ENCODE measurements at places on chromosomes 6 and 20.

GRCh38 chr6:13203145-13203544 lies 125.2 kb downstream of the TBC1D7 start:
- H3K36me3 ChIP-seq = no peaks in the 10 kb centered on the region
- H3K4me3 ChIP-seq = no peak overlapping the region
- no peak overlapping the region for H3K27ac ChIP-seq
- H3K4me1 ChIP-seq = no peaks in the 10 kb centered on the region
- DNase-seq = no peak
- H3K27me3 ChIP-seq = no peaks in the 10 kb centered on the region

DNA sequence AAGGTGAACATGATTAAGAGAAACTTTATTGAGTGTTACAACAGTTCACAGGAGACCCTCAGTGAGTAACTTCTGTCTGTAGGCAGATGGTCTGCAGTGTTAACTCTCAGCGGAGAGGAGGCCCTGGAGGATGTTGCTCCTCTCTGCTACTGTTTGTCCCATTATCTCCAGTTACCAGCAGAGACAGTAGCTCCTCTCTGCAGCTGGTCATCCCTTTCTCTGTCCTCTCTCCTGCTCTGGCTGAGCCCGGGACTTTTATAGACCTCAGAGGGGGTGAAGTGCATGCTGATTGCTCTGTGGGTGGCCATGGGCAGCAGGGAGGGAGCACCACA lies 5.7 kb downstream of the GTSF1L start:
- peaks cover 46% of the 10 kb centered on the region for H3K4me1 ChIP-seq
- no peaks in the 10 kb centered on the region for H3K36me3 ChIP-seq
- no peaks in the 10 kb centered on the region for H3K27me3 ChIP-seq
- H3K27ac ChIP-seq = no peak overlapping the region
- H3K4me3 ChIP-seq = no peak overlapping the region
- DNase-seq = no peak

- H3K27ac ChIP-seq = no peak overlapping the region
- no peaks in the 10 kb centered on the region for H3K4me1 ChIP-seq
- no peaks in the 10 kb centered on the region for H3K36me3 ChIP-seq
- no peaks in the 10 kb centered on the region for H3K27me3 ChIP-seq
- no peak overlapping the region for H3K4me3 ChIP-seq
- no peak for DNase-seq
Observed at GRCh38 chr6:14596410-14596809, 478.8 kb downstream of the CD83 start.

DNA sequence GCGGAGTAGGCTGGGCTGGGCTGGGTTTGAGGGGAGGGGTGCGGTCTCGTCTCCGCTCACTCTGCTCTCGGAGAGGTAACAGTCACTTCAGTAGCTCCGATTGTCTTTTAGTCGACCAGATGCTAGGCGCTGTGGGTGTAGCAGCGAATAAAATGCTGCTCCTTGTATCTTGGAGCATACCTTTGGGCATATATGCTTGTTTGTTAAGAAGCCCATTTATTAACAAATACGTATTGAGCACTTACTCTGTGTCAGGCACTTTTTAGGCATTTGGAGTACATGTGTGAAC lies 545 bp downstream of the ACTR5 start:
- H3K36me3 ChIP-seq = peaks cover 8% of the 10 kb centered on the region
- H3K4me1 ChIP-seq = peaks cover 19% of the 10 kb centered on the region
- H3K27me3 ChIP-seq = peaks cover 3% of the 10 kb centered on the region
- H3K4me3 ChIP-seq = peak overlapping the region; percentile 81
- H3K27ac ChIP-seq = peak overlapping the region; percentile 84

- peak; percentile 34 for DNase-seq
- peak overlapping the region; percentile 60 for H3K4me3 ChIP-seq
- peak overlapping the region; percentile 96 for H3K27ac ChIP-seq
- H3K36me3 ChIP-seq = no peaks in the 10 kb centered on the region
- H3K27me3 ChIP-seq = no peaks in the 10 kb centered on the region
Observed at GRCh38 chr6:47478233-47479139, 897 bp downstream of the CD2AP start.

- no peak overlapping the region for H3K27ac ChIP-seq
- no peaks in the 10 kb centered on the region for H3K36me3 ChIP-seq
- no peak for DNase-seq
- H3K4me1 ChIP-seq = peaks cover under 1% of the 10 kb centered on the region
- H3K27me3 ChIP-seq = no peaks in the 10 kb centered on the region
Observed at GRCh38 chr6:134183844-134184243, 131.4 kb upstream of the SLC2A12 start.

DNA sequence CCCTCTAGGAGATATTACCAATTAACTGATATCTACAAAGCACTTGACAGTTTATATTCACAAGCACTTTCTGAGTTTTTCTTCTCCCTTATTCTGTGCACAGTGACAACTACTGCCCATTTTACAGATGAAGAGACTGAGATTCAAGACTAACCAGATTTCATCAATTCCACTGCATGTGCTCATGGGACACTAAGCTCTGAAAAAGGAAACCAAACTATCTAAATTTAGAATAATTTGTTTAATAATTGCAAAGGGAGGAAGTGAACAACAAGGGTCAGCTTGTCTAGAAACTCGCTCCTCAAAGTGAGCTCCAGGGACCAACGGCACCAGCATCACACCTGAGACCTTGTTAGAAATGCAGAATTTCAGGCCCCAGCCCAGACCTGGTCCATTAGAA lies 50.8 kb upstream of the MYLIP start:
- H3K27ac ChIP-seq = no peak overlapping the region
- no peak for DNase-seq
- H3K4me3 ChIP-seq = no peak overlapping the region
- H3K4me1 ChIP-seq = no peaks in the 10 kb centered on the region
- H3K36me3 ChIP-seq = no peaks in the 10 kb centered on the region

DNA sequence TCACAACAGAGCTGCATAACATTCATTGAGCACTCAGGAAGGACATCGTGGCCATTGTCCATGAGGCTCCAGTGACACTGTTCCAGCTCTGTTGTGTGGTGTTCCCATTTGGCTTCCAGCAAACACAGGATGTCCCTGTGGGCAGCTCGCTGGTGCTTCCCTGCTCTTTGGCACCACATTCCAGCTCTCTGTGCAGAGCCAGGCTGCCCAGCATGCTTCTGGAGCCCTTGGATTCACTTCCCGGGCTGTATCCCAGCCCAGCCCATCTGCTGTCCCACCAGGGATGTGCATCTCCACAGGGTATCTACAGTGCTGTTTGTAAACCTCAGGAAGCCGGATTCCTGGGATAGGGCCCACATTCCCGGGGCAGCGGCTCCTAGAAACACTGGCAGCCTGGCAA lies 57.2 kb downstream of the CTCFL start:
- no peak overlapping the region for H3K27ac ChIP-seq
- no peak for DNase-seq
- H3K36me3 ChIP-seq = no peaks in the 10 kb centered on the region
- no peaks in the 10 kb centered on the region for H3K27me3 ChIP-seq

DNA sequence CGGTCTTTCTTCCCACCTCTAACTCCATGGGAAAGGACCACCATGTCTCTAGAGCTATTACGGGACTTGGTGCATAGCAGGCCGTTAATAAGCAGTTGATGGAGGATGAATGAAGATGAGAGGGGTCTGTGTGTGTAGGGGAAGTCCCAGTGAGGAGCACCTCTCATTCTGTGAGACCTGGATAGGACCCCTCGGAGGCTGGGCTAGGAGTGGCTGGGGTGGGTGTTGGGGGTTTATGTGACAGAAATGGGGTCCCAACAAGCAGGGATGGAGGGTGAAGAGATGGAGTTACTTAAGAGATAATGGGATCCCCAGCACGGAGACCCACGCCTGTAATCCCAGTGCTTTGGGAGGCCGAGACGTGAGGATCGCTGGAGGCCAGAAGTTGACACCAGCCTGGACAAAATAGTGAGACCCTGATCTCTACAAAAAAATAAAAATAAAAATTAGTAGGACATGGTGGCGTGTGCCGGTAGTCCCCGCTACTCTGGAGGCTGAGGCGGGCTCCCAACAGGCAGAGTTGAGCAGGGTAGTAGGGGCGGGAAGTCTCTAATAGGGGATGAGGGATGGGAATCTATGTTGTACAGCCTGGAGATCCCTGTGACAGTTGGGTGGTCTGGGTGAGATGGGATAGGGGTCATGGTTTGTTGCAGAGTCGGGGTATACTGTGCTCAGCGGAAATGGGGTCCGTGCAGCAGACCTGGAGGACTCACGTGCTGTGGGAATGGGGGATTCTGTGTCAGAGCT lies 677 bp upstream of the ZNF341 start:
- H3K36me3 ChIP-seq = no peaks in the 10 kb centered on the region
- H3K27ac ChIP-seq = peak overlapping the region; percentile 60
- DNase-seq = no peak
- H3K4me1 ChIP-seq = peaks cover 16% of the 10 kb centered on the region
- peak overlapping the region; percentile 60 for H3K4me3 ChIP-seq

DNA sequence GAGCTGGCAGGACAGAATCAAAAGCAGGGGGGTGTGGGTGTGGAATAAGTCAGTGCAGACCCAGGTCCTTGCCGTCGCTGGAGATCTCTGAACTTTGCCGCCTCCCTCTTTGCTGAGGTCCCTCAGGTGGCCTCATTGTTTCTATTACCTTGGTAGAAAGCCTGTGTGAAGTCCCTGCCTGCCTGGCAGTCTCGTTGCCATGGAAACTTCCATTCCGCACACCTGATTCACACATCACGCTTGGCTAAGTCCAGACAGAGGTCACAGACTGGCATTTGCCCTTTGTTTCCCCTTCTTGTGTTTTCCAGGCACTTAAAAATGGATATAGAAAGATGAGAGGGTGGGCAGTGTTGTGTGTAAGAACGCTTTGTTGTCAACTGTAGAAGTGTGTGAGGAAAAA lies 260.6 kb downstream of the PRL start:
- H3K4me1 ChIP-seq = no peaks in the 10 kb centered on the region
- H3K27me3 ChIP-seq = no peaks in the 10 kb centered on the region
- no peaks in the 10 kb centered on the region for H3K36me3 ChIP-seq
- H3K27ac ChIP-seq = no peak overlapping the region
- no peak overlapping the region for H3K4me3 ChIP-seq

GRCh38 chr20:60142587-60142986 lies 184.4 kb downstream of the CDH26 start:
- no peaks in the 10 kb centered on the region for H3K27me3 ChIP-seq
- no peaks in the 10 kb centered on the region for H3K4me1 ChIP-seq
- no peak overlapping the region for H3K4me3 ChIP-seq
- H3K27ac ChIP-seq = no peak overlapping the region
- H3K36me3 ChIP-seq = no peaks in the 10 kb centered on the region

GRCh38 chr6:169026175-169026574 lies 227.5 kb downstream of the THBS2 start:
- no peaks in the 10 kb centered on the region for H3K36me3 ChIP-seq
- H3K4me3 ChIP-seq = no peak overlapping the region
- no peak for DNase-seq
- H3K4me1 ChIP-seq = no peaks in the 10 kb centered on the region
- H3K27me3 ChIP-seq = no peaks in the 10 kb centered on the region

GRCh38 chr6:90294989-90295853 lies 1.4 kb downstream of the BACH2 start:
- H3K36me3 ChIP-seq = no peaks in the 10 kb centered on the region
- H3K27me3 ChIP-seq = no peaks in the 10 kb centered on the region
- H3K4me1 ChIP-seq = peaks cover 29% of the 10 kb centered on the region
- peak overlapping the region; percentile 75 for H3K4me3 ChIP-seq

GRCh38 chr20:45016089-45016671 lies 49.9 kb downstream of the STK4 start:
- no peak overlapping the region for H3K4me3 ChIP-seq
- no peak overlapping the region for H3K27ac ChIP-seq
- peaks cover 45% of the 10 kb centered on the region for H3K36me3 ChIP-seq
- no peak for DNase-seq
- peaks cover 38% of the 10 kb centered on the region for H3K4me1 ChIP-seq

GRCh38 chr20:54205450-54205849 lies 2.4 kb upstream of the PFDN4 start:
- H3K36me3 ChIP-seq = no peaks in the 10 kb centered on the region
- peaks cover 21% of the 10 kb centered on the region for H3K4me1 ChIP-seq
- DNase-seq = no peak
- H3K27me3 ChIP-seq = peaks cover under 1% of the 10 kb centered on the region
- H3K4me3 ChIP-seq = no peak overlapping the region

- H3K27me3 ChIP-seq = no peaks in the 10 kb centered on the region
- no peak for DNase-seq
- no peaks in the 10 kb centered on the region for H3K4me1 ChIP-seq
- H3K4me3 ChIP-seq = no peak overlapping the region
Observed at GRCh38 chr6:17311595-17312311, 30.6 kb downstream of the RBM24 start.

DNA sequence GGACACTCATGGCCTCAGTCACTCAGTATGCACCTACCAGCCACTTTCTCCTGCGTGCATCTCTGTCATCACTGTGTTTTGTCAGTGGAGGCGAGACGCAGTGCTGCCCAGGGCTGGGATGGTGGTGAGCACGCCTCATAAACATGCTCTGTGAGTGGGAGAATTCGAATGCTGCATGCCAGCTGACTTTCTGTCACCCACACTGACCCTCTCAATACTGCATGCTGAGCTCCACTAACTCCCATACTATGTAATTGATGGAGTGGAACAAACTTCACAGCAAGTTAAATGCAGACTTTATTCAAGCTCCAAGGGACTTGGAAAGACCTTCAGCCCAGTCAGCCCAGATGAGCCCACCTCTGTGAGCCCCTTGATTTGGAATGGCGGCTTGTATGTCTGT lies 22.7 kb upstream of the GGTLC1 start:
- no peaks in the 10 kb centered on the region for H3K36me3 ChIP-seq
- no peak for DNase-seq
- no peak overlapping the region for H3K27ac ChIP-seq

- DNase-seq = no peak
- H3K4me1 ChIP-seq = no peaks in the 10 kb centered on the region
- no peak overlapping the region for H3K27ac ChIP-seq
- no peaks in the 10 kb centered on the region for H3K36me3 ChIP-seq
- no peaks in the 10 kb centered on the region for H3K27me3 ChIP-seq
Observed at GRCh38 chr6:17859846-17860245, 127.6 kb downstream of the KIF13A start.

DNA sequence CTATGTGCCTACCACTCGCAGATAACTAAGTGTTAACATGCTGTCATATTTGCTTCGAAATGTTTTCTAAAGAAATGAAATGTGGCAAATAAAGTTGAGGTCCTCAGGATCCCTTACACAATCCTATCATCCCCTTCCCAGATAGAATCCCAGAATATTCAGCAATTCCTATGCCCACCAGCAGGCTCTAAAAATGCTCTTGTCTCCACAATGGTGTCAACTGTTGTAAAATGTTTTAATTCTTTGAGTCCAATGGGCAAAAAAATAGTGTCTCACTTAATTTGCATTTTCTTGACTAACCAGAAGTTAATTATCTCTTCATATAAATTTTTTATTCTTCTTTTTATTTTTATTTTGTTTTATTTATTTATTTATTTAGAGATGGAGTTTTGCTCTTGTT lies 103.9 kb upstream of the MAP7 start:
- DNase-seq = no peak
- no peaks in the 10 kb centered on the region for H3K4me1 ChIP-seq
- H3K27ac ChIP-seq = no peak overlapping the region
- H3K4me3 ChIP-seq = no peak overlapping the region
- no peaks in the 10 kb centered on the region for H3K36me3 ChIP-seq
- no peaks in the 10 kb centered on the region for H3K27me3 ChIP-seq

All from CD8-positive, alpha-beta memory T cell (primary cell).